ENCODE measurements at places on chromosomes 3 and 15. TPM values are rescaled to one million over a fixed set of nuclear protein-coding genes. Genes with fewer than 3 reads are reported as not detected.

DNA sequence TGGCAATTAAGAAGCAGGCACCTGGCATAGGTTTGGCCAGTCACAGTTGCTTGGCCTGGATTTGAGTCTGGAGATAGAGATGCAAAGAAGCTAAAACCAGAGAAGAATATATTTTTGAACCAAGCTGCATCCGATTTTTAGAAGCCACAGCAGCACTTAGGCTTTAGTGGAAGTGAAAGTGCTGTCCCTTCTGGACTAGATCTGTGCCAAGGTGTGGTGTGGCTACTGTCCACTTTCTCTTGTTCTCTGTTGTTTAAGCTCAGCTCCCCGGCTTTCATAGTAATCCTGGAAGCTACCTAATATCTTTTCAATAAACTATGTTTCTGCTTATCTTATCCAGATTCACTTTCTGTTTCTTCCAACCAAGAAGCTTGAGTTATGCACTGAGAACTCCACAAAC lies 183.4 kb upstream of the THRB start:
- no peaks in the 10 kb centered on the region for H3K36me3 ChIP-seq
- DNase-seq, result no peak
- H3K27ac ChIP-seq, result no peak overlapping the region
- no peak overlapping the region for H3K4me3 ChIP-seq

DNA sequence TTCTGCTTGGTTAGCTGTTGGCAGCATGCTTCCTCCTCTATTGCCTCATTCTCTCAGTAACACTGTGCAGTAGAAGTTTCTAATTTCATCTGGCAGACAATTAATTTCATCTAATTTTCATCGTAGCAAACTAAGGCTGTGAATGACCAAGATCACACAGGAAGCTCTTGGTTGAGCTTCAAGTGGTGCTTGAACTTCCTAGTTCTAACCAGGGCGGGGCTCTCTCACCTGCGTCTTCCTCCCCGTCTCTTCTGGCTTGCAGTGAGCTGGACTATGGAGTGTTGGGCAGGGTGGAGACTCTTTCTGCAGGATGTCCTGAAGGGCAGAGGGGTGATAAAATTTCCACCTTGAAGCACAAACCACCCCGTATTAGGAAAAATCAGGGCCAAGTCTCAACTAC lies 2.0 kb upstream of the IL16 start:
- peaks cover 25% of the 10 kb centered on the region for H3K27me3 ChIP-seq
- no peaks in the 10 kb centered on the region for H3K4me1 ChIP-seq
- H3K36me3 ChIP-seq, result no peaks in the 10 kb centered on the region
- H3K27ac ChIP-seq, result no peak overlapping the region

GRCh38 chr3:193805448-193805847 lies 212.4 kb downstream of the OPA1 start:
- no peak for DNase-seq
- H3K4me3 ChIP-seq, result no peak overlapping the region
- H3K27me3 ChIP-seq, result peaks cover 12% of the 10 kb centered on the region
- peaks cover 22% of the 10 kb centered on the region for H3K4me1 ChIP-seq
- H3K36me3 ChIP-seq, result no peaks in the 10 kb centered on the region

DNA sequence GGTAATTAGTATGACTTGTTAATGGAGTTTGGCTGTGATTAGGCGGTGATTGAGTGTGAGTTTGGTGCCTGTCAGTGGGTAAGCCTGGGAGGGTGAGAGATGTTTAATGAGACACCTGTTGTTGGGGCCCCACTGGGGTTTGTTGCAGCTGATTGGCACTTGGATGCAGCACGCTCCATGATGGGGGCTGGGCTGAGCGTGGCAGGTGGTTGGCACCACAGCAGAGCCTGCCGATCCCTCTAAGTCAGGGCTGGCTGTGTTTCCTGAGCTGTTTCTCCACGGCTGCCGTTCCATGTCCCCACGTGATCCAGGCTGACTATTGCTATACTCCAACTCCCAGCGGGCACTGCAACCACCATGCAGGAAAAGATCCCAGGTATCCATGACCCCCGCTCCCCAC lies 93.5 kb upstream of the ARRDC4 start:
- no peaks in the 10 kb centered on the region for H3K4me1 ChIP-seq
- H3K36me3 ChIP-seq, result no peaks in the 10 kb centered on the region
- no peak for DNase-seq
- peaks cover 12% of the 10 kb centered on the region for H3K27me3 ChIP-seq
- no peak overlapping the region for H3K4me3 ChIP-seq

DNA sequence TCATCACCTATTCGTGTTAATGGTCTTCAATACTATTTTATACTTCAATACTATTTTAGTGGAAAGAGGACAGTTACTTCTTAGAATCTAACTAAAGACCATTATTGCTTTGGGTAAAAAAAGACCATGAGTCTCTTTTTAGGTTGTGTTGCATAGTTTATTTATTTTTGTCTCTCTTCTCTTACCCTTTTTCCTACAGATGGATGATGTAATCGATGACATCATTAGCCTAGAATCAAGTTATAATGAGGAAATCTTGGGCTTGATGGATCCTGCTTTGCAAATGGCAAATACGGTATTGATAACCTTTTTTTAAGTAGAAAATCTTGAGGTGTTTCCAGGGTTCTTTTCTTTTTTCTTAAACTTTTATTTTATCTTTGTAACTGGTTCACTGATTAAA lies 58.5 kb upstream of the SAMMSON start:
- no peak overlapping the region for H3K4me3 ChIP-seq
- DNase-seq, result no peak
- peaks cover 2% of the 10 kb centered on the region for H3K4me1 ChIP-seq
- H3K27ac ChIP-seq, result no peak overlapping the region

Gene ROPN1
- not detected for total RNA-seq

Gene NRROS
- 2.0 TPM for total RNA-seq
